ENCODE measurements at places on chromosomes 7 and 10.

GRCh38 chr10:30734901-30735300 lies 105.3 kb upstream of the LYZL2 start:
- no peak for DNase-seq

- no peak for DNase-seq
Measured at GRCh38 chr10:103394180-103394579, 2.1 kb downstream of the ATP5MK start.

GRCh38 chr7:36045326-36045725 lies 107.7 kb upstream of the EEPD1 start:
- no peak for DNase-seq

- DNase-seq: peak; percentile 100
Measured at GRCh38 chr7:604001-604883, 84.6 kb upstream of the PDGFA start.

DNA sequence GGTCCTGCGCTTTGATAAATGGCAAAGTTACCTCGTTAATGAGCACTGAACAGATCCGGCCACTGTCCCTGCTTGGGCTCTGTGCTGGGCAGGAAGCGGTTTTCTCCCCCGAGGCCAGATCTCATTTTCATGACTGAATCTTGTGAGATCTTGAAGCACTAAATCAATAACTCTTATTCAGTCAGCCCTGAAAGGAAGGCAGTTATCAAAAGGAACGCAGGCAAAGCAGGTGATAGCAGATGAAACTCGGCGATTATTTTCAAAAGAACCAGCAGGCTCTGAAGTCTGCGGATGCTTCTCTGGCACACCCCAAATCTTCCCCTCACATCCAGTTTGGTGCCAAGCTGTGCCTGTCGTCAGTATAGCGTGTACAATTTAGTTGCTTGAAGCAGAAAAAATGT lies 228.7 kb downstream of the BAMBI start:
- DNase-seq: no peak

DNA sequence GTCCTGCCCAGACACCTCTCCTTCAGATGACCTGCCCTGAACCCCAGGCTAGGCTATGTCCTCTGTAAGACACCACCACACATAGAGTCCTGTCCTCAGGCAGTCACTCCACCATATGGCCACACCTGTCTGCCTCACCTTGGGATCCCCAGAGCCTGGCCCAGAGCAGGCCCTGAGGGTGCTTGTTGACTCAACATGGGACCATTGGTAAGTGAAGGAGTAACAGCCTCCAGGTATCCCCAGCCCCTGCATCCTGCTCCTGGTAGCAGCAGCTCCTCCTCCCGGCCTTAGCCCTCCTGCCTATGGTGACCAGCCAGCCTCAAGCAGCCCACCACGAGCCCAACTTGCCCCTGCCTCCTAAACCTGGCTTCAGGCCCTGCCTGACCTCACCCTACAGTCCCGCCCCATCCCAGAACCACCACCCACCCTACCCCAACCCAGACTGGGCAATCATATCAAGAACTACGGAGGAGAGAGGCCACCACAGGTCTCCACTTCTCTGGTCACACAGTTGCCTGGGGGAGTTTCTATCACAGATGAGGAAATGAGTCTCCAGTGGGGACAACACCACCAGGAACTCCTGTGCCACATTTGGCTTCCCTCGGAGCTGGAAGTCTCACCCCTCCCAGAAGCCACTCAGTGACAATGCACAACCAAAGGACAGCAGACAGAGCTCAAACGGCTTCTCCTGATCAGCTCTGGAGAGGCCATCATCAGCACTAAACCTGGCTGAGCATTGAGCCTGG lies 136.6 kb downstream of the GRID1 start:
- DNase-seq: no peak

- DNase-seq: no peak
Measured at GRCh38 chr10:129883029-129883428, 81.0 kb downstream of the EBF3 start.

GRCh38 chr10:103145860-103146466 lies 47.1 kb downstream of the NT5C2 start:
- peak; percentile 8 for DNase-seq

DNA sequence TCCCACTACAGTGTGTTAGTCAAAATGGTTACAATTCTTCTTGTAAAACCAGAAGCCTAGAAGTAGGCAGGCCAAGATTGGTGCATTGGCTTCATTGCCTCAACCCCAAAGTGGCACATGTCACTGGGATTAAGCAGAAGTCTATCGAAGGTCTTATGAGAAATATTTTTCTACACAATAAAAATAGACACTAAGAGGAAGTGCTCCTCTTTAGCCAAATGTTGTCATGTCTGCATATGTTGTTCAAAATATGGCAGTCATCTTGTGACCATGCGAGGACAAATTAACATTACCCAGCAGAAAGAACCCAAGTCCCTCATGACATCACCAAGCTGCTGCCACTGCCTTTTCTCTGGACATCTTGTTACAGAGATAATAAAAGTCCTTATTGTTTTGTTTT lies 6.3 kb upstream of the NSMCE4A start:
- no peak for DNase-seq

GRCh38 chr7:39317107-39317506 lies 249.1 kb upstream of the YAE1 start:
- DNase-seq: no peak

GRCh38 chr7:128799451-128799850 lies 7.7 kb downstream of the CCDC136 start:
- no peak for DNase-seq

DNA sequence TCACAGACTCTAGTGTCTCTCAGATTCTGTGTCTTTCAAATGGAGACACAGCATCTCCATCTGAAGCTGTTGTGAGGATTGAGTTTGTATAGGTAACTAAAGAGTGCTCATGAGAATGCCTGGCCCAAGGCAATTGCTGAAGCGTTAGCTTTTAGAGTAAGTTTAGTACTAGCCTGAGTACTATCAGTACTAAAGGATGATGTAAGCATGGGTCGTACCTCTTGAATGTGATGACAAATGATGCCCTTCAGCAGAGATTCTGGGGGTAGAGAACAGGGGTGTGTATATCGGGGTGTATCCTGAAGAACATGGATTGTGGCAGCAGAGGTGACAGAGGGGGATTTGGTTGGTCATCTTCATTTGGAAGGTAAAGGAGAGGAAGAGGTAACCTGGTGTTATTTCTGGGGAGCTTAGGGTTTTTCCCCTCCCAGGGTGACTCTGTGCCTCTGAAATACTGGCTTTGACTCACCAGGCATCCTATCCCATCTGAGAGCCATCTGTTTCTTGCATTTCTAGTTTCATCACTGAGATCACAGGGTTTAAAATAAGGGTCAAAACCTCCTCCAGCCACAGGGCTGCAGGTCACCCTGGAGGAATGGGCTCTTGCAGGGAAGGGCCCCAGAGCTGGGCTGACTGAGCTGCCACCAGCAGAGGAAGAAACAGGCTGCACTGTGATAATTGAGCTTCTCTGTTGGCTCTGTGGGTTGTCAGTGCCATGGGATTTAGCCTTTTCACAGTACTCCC lies 756.0 kb downstream of the KCNMA1 start:
- no peak for DNase-seq

DNA sequence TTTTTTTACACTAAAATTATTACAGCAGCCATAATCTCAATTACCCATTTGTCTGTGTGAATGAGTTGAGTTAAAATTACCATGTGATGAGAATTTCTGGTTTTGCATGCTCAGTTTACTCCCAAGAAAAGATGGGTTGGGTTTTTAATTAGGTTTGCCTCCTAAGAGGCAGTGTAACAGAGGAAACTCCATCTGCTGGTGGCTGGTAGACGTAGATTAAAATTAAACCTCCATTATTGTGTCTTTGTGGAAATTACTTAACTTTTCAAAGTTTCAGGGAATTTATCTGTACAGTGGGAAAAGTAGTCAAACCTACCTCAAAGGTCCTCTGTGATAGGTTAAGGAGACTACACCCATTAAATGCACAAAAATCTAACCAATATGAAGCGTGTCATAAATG lies 954.2 kb downstream of the PCDH15 start:
- no peak for DNase-seq

GRCh38 chr7:113373863-113374262 lies 255.5 kb upstream of the SMIM30 start:
- DNase-seq: no peak

- DNase-seq: no peak
Measured at GRCh38 chr7:131056007-131056406, 271.7 kb upstream of the MKLN1 start.

DNA sequence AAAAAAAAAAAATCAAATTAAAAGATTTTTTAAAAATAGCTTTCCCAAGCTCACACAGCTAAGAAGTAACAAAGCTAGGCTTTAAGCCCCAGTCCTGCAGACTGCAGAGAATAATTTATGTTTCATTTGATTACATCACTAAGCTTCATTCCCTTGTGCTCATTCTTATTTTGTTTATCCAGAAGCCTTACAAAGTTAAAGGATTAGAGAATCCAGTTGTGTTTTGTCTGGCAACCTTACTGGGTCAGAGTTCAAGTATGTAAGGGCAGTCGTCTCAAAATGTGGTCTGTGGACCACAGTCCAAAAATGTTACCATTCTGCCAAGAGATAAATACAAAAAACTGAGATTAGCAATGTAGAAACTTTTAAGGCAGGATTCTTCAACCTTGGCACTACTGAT lies 32.1 kb upstream of the EZH2 start:
- DNase-seq: no peak

- DNase-seq: no peak
Measured at GRCh38 chr10:78321500-78321899, 287.8 kb downstream of the RPS24 start.

- no peak for DNase-seq
Measured at GRCh38 chr7:55565681-55566080, 6.6 kb downstream of the VOPP1 start.

GRCh38 chr10:118207470-118208007 lies 134.6 kb downstream of the FAM204A start:
- no peak for DNase-seq

DNA sequence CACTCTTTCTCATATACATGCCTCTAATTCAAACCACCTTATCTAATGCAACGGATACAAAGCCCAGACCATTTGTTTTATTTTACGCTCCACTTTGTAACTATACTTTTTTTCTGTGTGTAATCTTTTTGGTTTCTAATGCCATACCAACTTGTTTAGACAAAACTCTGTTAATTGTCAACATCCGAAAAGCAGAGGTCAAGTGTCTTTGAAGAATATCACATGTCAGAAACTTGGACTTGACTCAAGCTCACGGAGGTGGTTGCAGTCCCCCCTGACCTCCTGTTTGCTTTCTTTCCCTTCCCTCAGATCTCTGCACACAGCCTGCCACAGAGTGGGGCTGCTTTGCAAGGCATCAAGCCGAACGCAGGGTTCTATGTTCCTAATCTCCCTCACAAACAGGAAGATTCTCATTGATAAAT lies 698.9 kb downstream of the PARD3 start:
- DNase-seq: no peak

- DNase-seq: no peak
Measured at GRCh38 chr7:36272211-36272566, 117.5 kb upstream of the ANLN start.

GRCh38 chr10:67780759-67781538 lies 57.0 kb downstream of the DNAJC12 start:
- no peak for DNase-seq

DNA sequence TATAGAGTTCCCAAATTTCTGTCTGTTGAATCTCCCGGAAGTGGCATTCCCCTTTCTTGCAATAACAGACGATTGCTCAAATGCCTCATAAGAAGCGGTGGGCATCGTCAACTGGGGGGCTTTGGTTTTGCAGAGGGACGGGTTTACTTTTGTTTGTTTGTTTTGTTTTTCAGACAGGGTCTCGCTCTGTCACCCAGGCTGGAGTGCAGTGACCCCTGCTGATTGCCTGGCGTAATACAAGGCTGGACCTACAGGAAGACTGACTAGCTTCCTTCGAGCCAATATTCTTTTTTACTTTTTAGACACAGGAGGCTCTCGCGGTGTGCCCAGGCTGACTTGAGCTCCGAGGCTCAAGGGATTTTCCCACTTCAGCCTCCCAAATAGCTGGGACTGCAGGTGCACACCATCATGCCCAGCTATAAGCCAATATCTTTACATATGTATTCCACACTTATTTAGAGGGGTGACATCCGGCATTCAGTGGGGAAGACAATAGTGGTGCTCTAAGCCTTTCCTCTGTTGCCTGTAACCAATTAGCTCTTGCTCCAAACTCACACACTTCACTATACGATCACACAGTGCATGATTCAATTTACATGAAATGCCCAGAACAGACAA lies 58.1 kb downstream of the FHIP2A start:
- DNase-seq: no peak

GRCh38 chr7:157271315-157271990 lies 65.4 kb upstream of the DNAJB6 start:
- DNase-seq: no peak

DNA sequence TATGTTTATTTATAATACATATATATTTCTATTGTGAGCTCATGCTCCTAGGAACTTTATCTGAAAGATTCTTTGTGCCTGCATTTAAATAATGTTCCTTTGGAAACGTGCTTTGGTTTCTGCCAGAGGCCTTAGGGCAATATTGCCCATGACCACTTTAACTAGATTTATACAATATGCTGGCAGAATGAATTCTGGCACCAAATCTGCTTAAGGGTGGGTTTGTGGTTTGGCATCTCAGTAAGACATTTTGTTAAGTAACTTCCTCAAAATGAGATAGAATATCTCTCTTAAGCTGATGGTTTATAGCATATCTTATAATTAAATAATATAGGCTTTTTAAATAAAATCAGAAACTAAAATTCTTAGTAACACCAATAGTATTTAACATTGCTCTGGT lies 252.9 kb downstream of the RNLS start:
- DNase-seq: no peak

DNA sequence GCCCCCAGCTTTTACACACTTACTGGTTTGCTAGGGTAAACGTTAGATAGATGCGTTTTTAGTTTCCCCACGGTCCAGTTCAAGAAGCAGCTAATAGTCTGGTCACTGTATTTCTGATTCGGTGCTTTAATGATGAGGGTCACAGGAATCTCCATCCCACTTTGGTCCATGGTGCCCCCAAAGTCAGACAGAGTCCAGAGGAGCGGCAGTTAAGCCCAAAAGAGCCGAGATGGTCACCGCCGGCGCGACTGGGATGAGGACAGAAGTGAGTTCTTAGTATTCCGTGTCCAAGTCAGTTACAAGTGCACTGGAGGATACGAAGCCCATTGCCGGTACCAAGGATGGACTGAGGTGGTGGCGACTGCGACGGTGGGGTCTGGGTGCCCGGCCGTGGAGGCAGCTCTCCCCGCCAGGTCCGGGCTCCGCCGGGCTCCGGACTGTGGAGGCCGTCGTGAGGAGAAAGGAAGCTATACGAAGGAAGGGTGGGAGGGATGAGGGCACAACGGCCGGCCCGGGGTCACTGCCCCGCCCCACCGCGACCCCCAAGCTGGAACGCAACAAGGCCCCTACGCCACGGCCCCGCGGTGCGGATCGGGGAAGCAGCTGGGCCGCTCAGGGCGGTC lies 663 bp downstream of the HERPUD2 start:
- no peak for DNase-seq

DNA sequence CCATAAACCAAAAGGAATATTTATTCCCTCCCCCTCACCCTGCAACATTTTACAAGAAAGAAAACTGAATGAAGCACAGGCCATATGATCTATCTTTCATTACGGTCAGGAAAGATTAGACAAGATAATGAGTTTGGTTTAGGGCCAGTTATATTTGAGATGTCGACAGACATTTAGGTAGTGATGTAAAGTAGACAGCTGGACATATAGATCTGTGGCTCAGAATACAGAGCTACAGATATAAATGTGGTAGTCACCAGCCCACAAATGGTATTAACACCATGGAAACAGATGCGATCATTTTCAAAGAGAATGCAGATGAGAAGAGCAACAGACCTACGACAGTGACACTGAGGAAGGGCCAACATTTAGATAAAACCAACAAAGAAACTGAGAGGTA lies 142.5 kb downstream of the SRPK2 start:
- no peak for DNase-seq

Data from H54 (cell line).